Frontal cortex (tissue), 4 donors: ENCODE measurements at places on chromosomes 3 and 15.

- DNase-seq: no peak
These were observed 22.6 kb upstream of the UMPS start for GRCh38 chr3:124707656-124708062.

GRCh38 chr3:16300881-16301359, 35.9 kb downstream of the OXNAD1 start:
- no peak for DNase-seq

GRCh38 chr3:168470380-168470779, 374.7 kb upstream of the GOLIM4 start:
- DNase-seq: no peak

DNA sequence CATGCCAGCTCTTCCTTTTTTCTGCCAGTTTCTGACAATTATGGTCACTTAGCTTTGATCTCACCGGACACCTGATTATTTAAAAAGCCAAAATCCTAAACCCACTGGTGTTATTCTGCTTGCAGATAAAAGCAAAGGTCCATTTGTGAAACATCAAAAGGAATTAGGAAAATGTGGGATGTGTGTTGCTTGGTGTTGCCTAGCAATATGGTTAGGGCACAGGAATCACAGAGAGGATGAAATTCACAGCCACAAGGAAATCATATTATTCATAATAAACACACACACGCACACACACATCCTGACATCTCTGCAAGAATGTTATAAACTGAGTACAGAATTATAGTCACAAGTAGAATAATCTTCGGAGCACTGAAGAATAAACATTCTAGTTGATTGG, 89.3 kb upstream of the BHLHE40 start:
- no peak for DNase-seq

DNA sequence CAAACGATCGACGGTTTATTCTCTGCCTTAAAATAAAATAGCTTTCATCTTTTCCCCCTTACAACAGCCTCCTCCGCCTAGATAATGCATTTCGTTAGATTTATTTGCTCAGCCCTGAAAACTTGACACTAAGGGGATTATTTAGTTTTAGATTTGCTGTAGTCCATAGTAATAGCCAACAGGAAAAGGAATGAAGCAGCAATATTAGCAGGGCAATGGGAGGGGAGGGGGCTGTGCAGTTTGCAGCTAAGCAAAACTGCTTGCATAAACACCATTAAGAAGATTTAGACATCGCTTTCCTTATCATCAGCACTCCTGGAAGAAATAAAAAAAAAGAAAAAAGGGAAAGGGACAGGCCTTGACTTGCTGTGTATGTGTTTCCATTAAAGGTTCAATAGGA, 286.5 kb upstream of the SOX14 start:
- DNase-seq: no peak

GRCh38 chr3:62365391-62366125, 7.8 kb downstream of the FEZF2 start:
- DNase-seq: no peak

DNA sequence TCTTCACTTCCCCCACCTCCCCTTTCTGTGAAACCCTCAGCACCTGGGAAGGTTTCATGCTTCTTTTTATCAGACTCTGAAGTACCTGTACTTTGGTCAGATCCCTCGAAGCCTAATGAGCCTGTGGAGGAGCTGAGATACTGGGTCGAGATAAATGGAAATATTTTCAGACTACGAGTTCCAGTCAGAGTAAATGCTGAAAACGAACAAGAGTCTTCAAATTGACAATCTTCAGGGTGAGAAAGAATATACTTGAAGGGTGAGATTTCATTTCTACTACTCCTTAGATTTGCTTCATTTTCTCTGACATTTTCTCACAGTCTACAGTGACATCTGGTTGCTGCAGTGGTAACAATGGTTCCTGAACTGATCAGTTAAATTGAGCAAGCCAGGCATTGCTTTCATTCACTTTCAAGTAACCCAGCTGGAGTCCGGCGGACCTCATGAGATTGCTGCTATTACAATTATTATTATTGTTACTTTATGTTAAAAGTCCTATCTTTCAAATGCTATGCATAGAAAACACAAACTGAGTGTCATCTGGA, 337.2 kb downstream of the VGLL3 start:
- DNase-seq: no peak

DNA sequence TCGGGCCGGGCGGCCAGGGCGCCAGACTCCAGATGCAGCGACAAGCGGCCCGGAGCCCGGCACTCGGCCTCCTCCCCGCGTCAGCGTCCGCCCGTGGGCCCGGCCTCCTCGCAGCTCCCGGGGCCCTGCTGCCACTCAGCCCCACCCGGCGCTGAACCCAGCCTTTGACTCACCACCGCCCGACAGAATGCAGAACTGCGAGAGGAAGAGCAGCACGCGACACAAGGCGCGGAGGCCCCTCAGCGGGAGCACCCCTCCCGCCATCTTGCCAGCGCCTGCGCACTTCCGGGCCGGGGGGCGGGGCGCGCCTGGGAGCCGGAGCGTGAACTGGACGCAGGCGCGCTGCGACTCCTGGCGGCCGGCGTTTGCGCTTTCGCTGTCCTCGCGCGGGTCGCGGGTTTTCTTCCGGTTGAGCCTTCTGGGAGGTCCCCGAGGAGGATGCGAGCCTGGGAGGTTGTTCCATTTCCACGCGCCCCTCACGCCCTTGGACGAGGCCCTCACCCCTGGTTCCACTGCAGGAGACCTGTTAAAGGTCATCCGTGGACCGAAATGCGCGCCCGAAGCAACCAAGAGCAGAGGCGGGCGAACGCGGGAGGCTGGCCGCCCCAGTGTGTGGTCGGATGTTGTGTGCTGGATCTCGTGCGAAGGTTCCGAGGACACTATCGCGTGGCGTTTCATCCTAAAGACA, at the start of gene TM2D3:
Gene TM2D3 (minus strand): TSS at position 284 of the 688 bp plus-strand sequence. CDS start 20 bp downstream, at position 264.
- DNase-seq: peak; percentile 92

DNA sequence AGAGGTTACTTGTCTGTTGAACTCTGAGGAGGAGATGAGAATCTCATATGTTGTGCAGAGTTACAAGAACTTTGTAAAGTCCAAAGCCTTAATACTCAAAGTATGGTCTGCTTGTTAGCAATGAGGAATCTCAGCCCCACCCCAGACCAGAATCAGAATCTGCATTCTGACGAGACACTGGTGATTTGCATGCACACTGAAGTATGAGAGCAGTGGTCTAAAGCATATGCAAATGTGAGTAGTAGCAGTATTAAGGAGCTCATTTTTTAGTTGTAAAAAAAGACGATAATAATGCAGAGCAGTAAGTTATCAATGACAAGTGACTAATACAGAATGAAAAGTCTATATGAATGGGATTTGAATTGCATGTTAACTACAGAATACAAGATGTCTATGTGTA, 327.7 kb downstream of the RYR3 start:
- no peak for DNase-seq

- DNase-seq: no peak
These were observed 43.3 kb downstream of the RBMS3 start for GRCh38 chr3:29324180-29324651.

DNA sequence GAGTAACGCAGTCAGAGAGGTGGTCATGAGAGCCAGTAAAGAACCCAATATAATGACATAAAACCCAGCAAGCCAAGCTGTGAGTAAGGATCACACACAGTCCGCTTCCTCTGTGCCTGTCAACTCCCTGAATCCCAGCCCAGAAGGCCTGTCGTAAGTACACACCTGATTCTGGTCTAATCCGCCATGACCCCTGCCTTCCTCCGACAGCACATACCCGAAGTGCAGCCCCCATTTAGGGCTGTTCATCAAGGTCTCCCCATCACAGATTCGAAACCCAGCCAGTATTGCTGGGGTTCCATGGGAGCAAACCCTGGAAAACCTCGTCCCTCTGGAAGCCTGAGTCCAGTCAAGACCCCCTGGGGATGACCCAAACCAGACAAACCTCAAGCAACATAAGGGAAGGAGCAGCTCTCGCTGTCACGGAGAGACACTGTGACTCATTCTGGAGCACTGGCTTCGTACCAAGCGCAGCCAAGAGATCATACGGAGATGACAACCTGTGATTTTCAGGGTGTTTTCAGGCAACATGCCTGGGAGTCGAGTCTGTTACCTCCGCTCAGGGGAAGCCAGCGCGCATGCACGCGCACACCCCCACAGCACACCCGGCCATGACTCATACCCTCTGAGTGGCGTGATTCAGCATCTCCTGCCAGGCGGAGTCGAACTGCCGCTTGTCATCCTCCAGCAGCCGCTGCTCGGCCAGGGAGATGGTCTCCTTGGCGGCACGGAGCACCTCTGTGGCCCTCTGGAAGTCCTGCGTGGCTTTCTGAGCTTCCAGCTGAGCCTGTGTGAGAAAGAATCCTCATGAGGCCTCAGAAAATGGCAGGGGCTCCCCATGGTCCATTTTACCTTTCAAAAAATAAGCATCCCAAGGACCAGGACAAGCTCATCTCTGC, 63.0 kb downstream of the SH3BP5 start:
- DNase-seq: peak; percentile 46

- no peak for DNase-seq
These were observed 43.4 kb downstream of the TLE3 start for GRCh38 chr15:70054366-70054765.

- no peak for DNase-seq
These were observed 57.8 kb upstream of the KY start for GRCh38 chr3:134708671-134709070.

DNA sequence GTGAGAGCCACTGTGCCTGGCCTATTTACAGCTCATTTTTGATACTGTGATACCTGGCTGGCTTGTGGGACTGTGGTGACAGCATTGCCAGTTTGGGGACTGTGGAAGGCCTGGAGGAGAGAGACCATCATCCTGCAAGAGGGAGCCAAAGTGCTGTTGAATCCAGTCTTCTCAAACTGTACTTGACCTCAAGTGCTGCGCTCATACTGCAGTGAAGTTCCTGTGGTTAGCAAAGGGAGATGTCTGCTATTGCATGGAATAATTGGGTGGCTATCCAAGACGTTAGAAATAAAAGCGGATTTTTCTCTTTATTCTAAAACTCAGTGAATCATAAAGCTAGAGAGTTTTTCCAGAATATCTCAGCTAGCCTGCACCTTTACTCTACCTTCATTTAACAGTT, 83.4 kb downstream of the CCK start:
- no peak for DNase-seq
